ENCODE measurements at places on chromosomes 7 and 10. TPM values are rescaled to one million over a fixed set of nuclear protein-coding genes. Genes with fewer than 3 reads are reported as not detected.
A peak's percentile ranks its signal among the peaks of the same experiment; 100 is the strongest.

- H3K4me3 ChIP-seq = no peak overlapping the region
- no peaks in the 10 kb centered on the region for H3K36me3 ChIP-seq
- H3K27me3 ChIP-seq = no peaks in the 10 kb centered on the region
- H3K27ac ChIP-seq = no peak overlapping the region
Observed at GRCh38 chr10:31782701-31783100, 145.9 kb downstream of the ARHGAP12 start.

The CFAP69 gene
- 18.5 TPM for total RNA-seq

- no peaks in the 10 kb centered on the region for H3K36me3 ChIP-seq
- H3K27me3 ChIP-seq = peaks cover 24% of the 10 kb centered on the region
- no peaks in the 10 kb centered on the region for H3K4me1 ChIP-seq
- no peak overlapping the region for H3K4me3 ChIP-seq
- no peak for DNase-seq
- H3K27ac ChIP-seq = no peak overlapping the region
Observed at GRCh38 chr10:130817674-130818073, 493.8 kb downstream of the TCERG1L start.

GRCh38 chr7:37336259-37336658 is 112.4 kb downstream of the ELMO1 start:
- no peak overlapping the region for H3K4me3 ChIP-seq
- H3K4me1 ChIP-seq = no peaks in the 10 kb centered on the region
- no peaks in the 10 kb centered on the region for H3K36me3 ChIP-seq
- DNase-seq = no peak
- H3K27me3 ChIP-seq = no peaks in the 10 kb centered on the region

The UPK3BL2 gene
- total RNA-seq = 24.3 TPM

- no peaks in the 10 kb centered on the region for H3K36me3 ChIP-seq
- H3K4me3 ChIP-seq = no peak overlapping the region
- H3K27ac ChIP-seq = no peak overlapping the region
- H3K4me1 ChIP-seq = no peaks in the 10 kb centered on the region
- H3K27me3 ChIP-seq = no peaks in the 10 kb centered on the region
Observed at GRCh38 chr10:19518632-19519031, 297.6 kb upstream of the PLXDC2 start.

DNA sequence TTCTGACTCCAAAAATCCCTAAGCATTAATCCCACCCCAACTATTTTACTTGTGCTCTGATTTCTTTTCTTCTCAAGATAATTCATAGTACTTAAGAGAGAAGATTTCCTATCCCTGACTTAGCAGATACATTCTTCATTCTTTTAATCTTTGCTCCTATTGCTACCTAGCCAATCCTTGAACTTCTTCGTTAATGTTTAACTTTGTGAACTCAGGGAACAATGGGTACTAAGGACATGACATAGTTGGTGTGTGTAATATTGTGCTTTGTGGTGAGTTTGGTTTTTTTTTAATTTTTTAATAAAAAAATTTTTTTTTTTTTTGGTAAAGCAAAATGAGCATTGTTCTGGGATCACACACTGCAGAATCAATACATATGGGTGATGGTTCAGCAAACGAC is 166.2 kb downstream of the CHCHD3 start:
- H3K4me3 ChIP-seq = no peak overlapping the region
- no peaks in the 10 kb centered on the region for H3K36me3 ChIP-seq
- no peak overlapping the region for H3K27ac ChIP-seq
- H3K4me1 ChIP-seq = no peaks in the 10 kb centered on the region

The FAM237B gene
- not detected for total RNA-seq

The GRM8 gene
- total RNA-seq = not detected

The EIF4EBP2 gene
- total RNA-seq = 80.3 TPM

- H3K4me1 ChIP-seq = peaks cover 36% of the 10 kb centered on the region
- no peak overlapping the region for H3K27ac ChIP-seq
Observed at GRCh38 chr7:128165927-128166420, 75.1 kb upstream of the LEP start.

DNA sequence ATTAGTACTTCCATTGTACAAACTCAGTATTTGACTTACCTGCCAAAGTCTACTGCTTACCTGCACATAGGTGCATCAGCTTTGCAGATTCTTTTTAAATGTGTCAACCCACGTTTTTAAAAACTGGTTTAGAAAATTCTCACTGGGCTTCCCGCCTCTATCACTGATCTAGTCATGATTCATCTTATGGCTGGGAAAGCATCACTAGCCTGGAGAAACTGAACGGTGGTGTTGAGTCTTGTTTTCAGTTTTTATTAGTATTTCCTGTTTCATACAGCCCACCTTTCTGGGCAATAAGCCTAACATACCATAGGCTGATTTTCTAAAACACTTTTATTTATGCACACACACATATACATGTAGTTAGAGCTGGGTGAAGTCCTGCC is 19.7 kb downstream of the DOCK1 start:
- no peaks in the 10 kb centered on the region for H3K27me3 ChIP-seq
- no peaks in the 10 kb centered on the region for H3K36me3 ChIP-seq
- no peaks in the 10 kb centered on the region for H3K4me1 ChIP-seq
- peak; percentile 37 for DNase-seq

DNA sequence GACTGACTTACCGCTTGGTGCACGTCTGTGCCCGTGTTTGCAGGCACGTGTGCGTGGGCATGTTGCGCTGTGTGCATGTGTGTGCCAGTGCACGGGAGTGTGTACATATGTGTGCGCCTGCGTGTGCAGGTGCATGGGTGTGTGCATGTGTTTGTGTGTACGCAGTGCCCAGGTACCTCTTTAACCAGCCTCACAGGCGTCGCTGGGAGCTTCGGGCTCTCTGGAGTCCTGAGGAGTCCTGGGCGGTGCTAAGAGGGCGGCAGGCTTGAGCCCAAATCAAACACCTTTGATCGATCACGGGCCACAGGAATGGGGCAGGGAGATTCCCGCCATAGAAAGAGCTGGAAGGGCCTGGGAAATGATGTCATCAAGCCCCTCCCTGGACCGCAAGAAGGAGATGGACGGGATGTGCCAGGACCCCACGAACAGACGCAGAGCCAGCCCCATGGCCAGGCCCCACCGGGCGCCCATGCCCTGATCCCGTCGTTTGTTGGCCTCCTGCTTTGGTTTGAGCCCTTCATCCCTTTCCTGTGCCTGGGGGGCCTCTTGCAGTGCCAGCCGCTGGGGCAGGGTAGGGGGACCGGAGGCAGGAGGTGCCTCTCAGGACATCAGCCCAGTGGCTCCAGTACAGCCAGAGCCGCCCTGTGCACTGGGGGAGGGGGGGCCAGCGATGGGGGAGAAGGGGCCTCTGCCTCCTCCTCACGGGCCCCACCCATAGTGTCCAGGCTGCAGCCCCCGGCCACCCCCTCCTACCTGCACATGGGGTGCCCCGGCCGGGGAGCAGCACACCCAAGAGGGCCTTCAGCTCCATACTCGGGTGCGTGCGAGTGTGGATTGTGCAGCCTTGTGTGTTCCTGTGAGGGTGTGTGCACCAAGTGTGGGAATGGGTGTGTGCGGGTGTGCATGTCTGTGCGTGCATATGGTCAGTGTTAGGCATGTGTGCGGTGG is 5.8 kb downstream of the KNDC1 start:
- no peak overlapping the region for H3K4me3 ChIP-seq
- H3K4me1 ChIP-seq = no peaks in the 10 kb centered on the region
- H3K36me3 ChIP-seq = no peaks in the 10 kb centered on the region
- H3K27ac ChIP-seq = no peak overlapping the region
- DNase-seq = no peak

GRCh38 chr7:156127166-156128134 is 315.2 kb upstream of the SHH start:
- no peak overlapping the region for H3K27ac ChIP-seq
- no peaks in the 10 kb centered on the region for H3K36me3 ChIP-seq
- H3K4me1 ChIP-seq = peaks cover 14% of the 10 kb centered on the region
- DNase-seq = no peak

- H3K27me3 ChIP-seq = no peaks in the 10 kb centered on the region
- H3K4me3 ChIP-seq = no peak overlapping the region
- no peak overlapping the region for H3K27ac ChIP-seq
- H3K36me3 ChIP-seq = no peaks in the 10 kb centered on the region
- peak; percentile 43 for DNase-seq
Observed at GRCh38 chr10:27742195-27743011, 3.2 kb downstream of the MKX start.

The ZNF783 gene
- 22.2 TPM for total RNA-seq

The KCP gene
- 9.9 TPM for total RNA-seq

DNA sequence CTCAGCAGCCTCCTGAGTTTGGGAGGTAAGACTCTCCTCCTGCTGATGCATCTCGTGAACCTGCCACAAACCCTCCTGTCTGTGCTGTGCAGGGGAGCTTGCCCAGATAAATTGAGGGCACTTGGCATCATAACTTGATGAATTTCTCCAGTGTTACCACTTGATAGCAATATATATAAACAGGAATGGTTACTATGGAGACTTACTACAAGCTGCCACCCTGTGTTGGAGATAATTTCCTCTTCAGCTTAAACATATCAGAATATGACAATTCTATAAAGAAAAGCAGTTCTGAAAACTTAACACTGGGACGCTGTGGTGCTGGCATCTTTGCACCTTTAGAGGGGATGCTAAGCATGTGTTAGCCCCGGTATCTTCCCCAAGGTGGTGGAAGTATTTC is 14.9 kb downstream of the PFKFB3 start:
- H3K4me3 ChIP-seq = no peak overlapping the region
- DNase-seq = no peak
- H3K36me3 ChIP-seq = no peaks in the 10 kb centered on the region

The WEE2 gene
- not detected for total RNA-seq

DNA sequence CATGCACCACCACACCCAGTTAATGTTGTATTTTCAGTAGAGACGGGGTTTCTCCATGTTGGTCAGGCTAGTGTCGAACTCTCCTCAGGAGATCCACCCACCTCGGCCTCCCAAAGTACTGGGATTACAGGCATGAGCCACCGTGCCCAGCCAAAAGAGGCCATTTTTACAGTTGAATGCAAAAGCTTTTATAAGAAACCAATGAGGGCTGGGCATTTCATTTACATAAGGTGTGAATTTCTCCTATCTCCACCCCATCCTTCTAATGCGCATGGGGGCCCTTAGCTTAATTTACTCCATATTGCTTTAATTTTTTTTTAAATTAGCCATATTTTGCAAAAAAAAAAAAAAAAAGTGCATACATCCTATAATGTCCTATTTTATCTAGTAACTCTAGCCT is 25.1 kb upstream of the EIF4H start:
- H3K27ac ChIP-seq = no peak overlapping the region
- H3K36me3 ChIP-seq = no peaks in the 10 kb centered on the region
- no peaks in the 10 kb centered on the region for H3K27me3 ChIP-seq
- peaks cover 12% of the 10 kb centered on the region for H3K4me1 ChIP-seq

The EPO gene
- 0.30 TPM for total RNA-seq

DNA sequence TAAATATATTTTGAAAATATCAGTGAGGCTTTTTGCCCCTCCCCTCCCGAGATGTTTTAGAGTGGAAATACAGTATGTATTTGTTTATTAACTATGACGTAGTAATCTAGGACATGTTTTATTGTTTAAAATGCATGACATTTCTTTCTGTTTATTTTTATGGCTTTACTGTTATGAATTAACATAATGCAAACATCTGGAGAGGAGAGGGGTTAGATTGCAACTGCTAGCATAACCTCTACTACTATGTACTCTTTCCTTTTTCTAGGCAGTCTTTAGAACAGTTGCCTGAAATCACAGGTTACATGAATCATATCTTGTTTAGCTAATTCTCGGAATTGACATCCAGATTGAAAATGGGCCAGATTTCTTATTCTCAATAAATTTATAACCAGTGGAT is 7.4 kb downstream of the BTAF1 start:
- H3K4me1 ChIP-seq = peaks cover 16% of the 10 kb centered on the region
- H3K27ac ChIP-seq = no peak overlapping the region
- no peak overlapping the region for H3K4me3 ChIP-seq
- H3K27me3 ChIP-seq = no peaks in the 10 kb centered on the region
- no peak for DNase-seq
- no peaks in the 10 kb centered on the region for H3K36me3 ChIP-seq

GRCh38 chr10:52314822-52315552 is 906 bp downstream of the DKK1 start:
- H3K27ac ChIP-seq = peak overlapping the region; percentile 27
- H3K36me3 ChIP-seq = peaks cover 14% of the 10 kb centered on the region
- H3K4me1 ChIP-seq = peaks cover 57% of the 10 kb centered on the region

The SEMA3A gene
- total RNA-seq = 6.3 TPM

DNA sequence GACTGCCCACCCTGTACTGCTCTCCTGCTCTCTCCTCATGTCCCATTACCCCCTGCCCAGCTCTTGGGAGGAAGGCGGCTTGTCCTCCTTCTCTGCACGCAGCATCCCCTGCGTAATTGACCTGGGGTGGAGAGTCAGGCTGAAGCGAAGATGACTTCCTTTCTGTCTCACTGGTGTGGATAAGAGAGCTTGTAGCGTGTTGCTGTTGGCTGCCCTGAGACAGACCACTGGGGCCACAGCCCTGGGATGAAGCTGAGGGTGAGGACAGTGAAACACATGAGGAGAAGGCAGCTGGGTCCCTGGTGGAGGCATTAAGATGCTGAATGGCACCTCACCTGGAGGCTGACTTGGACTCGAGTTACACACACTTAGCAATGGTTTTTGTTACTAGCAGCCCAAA is 310.3 kb upstream of the ZNF32 start:
- H3K27ac ChIP-seq = no peak overlapping the region
- DNase-seq = no peak

The FAM25C gene
- total RNA-seq = not detected

- no peaks in the 10 kb centered on the region for H3K27me3 ChIP-seq
- H3K4me3 ChIP-seq = no peak overlapping the region
- no peak for DNase-seq
- no peaks in the 10 kb centered on the region for H3K36me3 ChIP-seq
Observed at GRCh38 chr10:110174201-110174600, 33.2 kb upstream of the MXI1 start.

DNA sequence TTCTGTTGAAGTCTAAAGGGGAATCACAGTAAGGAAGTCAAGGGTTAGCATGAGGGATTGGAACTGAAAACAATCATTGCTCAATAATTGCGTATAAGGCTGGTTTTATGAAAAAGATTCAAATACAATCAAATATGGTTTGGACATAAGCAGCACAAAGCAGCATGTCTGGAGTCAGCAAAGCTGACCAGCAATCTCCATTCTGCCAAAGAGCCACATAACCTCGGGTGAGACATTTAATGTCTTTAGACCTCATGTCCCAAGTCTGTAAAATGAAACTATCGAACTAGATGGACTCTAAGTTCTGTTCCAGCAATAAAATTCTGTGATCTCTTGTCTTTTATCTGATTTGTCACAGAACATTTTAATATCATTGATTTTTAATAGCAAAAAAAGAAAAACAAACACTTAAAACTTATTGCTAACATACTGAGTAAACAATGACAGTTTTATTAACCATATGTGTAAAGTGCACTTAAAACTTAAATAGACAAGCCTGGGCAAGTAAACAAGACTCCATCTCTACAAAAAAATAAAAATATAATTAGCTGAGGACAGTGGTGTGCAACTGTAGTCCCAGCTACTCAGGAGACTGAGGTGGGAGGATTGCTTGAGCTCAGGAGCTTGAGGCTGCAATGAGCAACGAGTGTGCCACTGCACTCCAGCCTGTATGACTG is 217.0 kb downstream of the MAGI2 start:
- H3K4me3 ChIP-seq = no peak overlapping the region
- no peak overlapping the region for H3K27ac ChIP-seq
- DNase-seq = no peak
- no peaks in the 10 kb centered on the region for H3K27me3 ChIP-seq
- no peaks in the 10 kb centered on the region for H3K36me3 ChIP-seq

The METTL27 gene
- 34.7 TPM for total RNA-seq

The VWA2 gene
- total RNA-seq = 0.48 TPM

GRCh38 chr10:5095687-5096086 is 1.5 kb downstream of the AKR1C3 start:
- H3K4me1 ChIP-seq = peaks cover 37% of the 10 kb centered on the region
- no peak for DNase-seq
- peaks cover 51% of the 10 kb centered on the region for H3K36me3 ChIP-seq

The CYP3A4 gene
- total RNA-seq = not detected

All from PC-9 (cell line).